Hematopoietic multipotent progenitor cell treated with erythropoietin and hydrocortisone succinate and interleukin-3 and kit ligand, for 8 days (in vitro differentiated cells): ENCODE measurements at places on chromosomes 6 and 20.

GRCh38 chr6:492816-493414 lies 101.4 kb downstream of the IRF4 start:
- no peak for DNase-seq

DNA sequence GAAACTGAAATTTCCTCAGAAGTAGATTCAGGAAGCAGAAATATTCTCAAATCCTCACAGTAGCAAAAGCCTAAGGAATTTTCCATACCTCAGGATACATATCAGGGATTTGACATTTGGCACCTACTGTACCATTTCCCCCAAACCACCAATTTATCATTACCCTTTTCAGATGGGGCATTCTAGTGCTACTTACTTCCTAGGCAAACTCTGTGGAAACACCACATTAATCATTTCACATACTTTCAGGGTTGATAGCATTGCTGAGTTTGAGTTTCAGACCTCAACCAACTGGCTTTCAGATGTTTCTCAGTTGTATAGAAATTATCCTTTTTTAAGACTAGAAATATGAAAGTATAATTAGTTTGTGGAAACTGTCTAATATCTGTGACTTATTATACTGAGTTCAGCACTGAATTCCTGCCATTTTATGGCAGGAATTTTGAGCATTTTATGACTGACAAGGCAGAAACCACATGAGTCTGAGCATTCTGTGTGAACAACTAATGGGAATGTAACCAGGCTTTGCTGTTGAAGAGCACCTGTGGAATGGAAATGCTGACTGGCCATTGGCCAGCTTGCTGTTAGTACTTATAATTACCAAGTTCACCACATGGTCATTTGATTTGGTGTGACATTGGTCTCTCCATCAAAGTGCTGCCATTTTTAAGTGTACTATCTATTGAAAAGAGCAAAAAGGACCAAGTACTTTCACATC lies 35.1 kb upstream of the IRAK1BP1 start:
- DNase-seq, result no peak

GRCh38 chr20:62413025-62413570 lies 6.0 kb upstream of the CABLES2 start:
- DNase-seq, result no peak

- no peak for DNase-seq
These were observed 12.6 kb upstream of the ASCC3 start for GRCh38 chr6:100893743-100894142.

GRCh38 chr20:34415079-34415478 lies 52.0 kb downstream of the ITCH start:
- DNase-seq, result no peak

GRCh38 chr20:63098195-63098810 lies 91.5 kb upstream of the BHLHE23 start:
- no peak for DNase-seq

DNA sequence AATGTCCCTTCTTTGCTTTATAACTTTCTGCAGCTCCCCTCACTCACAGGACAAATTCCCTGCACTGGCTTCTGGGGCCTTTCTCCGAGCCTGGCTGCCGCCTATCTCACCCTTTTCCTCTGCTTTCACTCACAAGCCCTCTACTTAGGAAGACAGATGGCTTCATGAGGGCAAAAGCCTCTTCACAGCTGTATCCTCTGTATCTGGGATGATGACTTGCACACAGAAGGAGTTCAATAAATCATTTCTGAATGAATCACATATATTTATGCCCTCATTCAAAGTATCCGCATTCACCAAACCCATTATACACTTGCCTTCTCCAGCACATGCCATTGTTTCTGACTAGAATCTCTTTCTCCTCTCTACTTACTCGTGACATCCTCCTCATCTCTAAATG lies 159.0 kb upstream of the RIPOR2 start:
- no peak for DNase-seq

- DNase-seq, result no peak
These were observed 188.6 kb downstream of the SYNDIG1 start for GRCh38 chr20:24657878-24658620.

GRCh38 chr6:154749341-154749740 lies 16.1 kb downstream of the SCAF8 start:
- no peak for DNase-seq

DNA sequence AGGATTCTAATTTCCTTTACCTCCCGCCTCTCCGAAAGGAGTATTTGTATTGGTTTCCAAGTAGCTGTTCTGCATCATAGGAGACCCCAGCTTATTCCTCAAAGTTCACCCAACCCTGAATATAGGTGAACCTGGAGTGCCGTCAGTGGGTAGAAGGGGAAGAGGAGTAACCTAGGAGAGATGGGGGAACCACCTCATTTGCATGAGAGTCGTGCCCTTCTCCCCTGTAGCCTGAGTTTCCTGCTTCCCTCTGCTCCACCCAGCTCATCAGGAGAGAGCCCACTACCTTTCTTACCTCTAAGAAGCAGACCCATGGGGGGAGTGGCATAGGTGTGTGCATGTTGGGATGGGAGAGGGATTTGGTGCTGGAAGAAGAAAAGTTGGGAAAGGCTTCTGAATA lies 17.3 kb upstream of the WFDC2 start:
- DNase-seq, result no peak

DNA sequence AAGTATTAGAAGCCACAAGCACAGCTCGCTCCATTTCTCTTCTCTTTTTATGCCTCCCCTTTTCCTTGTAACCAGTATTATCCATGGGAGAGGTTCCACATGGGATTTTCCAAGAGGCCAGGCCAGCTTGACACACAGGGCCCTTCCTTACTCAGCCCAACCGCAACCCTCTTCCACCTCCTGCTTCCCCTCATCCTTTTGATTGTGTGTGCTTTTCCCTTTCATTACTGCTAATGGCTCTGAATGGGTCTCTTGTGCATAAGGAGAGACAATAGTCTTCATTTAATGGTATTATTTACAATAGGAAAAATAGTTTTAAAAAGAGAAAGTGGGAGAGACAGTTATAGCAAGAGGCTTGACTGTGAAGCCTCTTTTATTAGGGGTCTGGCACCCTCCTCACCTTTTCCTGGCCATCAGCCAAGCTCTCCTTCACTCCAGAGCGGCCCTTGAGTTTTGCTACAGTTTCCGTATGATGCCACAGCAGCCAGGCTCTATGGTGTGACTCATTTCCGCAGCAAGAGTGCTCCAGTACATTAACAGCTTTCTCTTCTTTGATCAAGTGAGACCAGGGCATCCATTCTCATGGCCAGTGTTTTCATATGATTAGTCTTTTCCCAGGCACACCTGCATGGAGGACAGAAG lies 579.5 kb downstream of the TFAP2B start:
- no peak for DNase-seq

DNA sequence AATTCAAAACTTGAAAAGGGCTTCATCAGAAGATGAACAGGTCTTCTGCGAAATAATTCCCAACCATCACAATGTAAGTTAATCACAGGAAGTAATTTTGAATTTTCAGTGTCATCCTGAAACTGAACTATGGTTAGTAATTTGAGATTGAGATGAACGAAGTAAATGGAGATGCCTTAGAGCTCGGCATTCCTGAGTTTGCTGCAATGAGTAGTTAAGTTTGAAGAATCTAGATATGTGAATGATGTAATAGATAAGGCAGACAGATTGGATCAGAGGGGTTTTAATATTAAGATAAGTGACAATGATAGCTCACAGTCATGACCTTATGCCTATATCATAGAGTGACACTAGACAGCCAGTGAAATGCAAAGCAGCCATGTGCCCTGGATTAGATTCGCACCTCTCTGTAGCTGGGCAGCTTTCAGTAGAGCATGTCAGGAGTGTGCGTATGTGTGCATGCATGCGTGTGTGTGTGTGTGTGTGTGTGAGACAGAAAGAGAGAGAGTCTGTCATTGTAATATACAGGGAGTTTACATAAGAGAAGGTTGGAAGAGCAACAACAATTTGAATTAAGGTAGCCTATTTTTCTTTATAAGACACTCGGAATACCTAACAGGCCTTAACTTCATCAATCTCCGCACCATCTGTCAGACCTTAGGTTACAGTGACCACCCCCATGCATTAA lies 233.0 kb downstream of the GMPR start:
- no peak for DNase-seq

GRCh38 chr6:72642435-72642834 lies 20.6 kb downstream of the KCNQ5 start:
- DNase-seq, result no peak

- DNase-seq, result no peak
These were observed 34.0 kb upstream of the GABRR1 start for GRCh38 chr6:89251170-89251569.

DNA sequence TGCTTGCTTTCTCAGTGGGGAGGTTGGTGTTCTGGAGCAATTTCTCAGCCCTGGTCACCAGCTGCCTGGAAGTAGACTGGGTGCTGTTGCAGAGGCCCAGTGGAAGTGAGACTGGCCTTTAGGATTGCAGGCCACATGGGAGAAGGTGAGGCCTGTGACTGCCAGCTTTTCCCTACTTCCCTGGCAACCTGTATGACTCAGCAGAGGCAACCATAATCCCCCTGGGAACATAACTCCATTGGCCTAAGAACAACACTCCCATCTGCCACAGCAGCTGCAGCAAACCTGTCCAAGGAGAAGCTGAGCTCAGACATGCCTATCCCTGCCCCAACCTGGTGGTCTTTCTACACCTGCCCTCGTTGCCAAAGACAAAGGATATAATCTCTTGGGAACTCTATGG lies 473.5 kb upstream of the SPTLC3 start:
- DNase-seq, result no peak

GRCh38 chr20:10376270-10377075 lies 57.5 kb downstream of the MKKS start:
- no peak for DNase-seq

GRCh38 chr6:96943555-96944215 lies 19.2 kb downstream of the KLHL32 start:
- no peak for DNase-seq

GRCh38 chr6:87600576-87600975 lies 10.6 kb downstream of the ORC3 start:
- DNase-seq, result no peak

GRCh38 chr6:45116714-45117410 lies 211.3 kb upstream of the RUNX2 start:
- DNase-seq, result no peak

- DNase-seq, result no peak
These were observed 41.2 kb downstream of the ZC3H12D start for GRCh38 chr6:149443411-149444181.

DNA sequence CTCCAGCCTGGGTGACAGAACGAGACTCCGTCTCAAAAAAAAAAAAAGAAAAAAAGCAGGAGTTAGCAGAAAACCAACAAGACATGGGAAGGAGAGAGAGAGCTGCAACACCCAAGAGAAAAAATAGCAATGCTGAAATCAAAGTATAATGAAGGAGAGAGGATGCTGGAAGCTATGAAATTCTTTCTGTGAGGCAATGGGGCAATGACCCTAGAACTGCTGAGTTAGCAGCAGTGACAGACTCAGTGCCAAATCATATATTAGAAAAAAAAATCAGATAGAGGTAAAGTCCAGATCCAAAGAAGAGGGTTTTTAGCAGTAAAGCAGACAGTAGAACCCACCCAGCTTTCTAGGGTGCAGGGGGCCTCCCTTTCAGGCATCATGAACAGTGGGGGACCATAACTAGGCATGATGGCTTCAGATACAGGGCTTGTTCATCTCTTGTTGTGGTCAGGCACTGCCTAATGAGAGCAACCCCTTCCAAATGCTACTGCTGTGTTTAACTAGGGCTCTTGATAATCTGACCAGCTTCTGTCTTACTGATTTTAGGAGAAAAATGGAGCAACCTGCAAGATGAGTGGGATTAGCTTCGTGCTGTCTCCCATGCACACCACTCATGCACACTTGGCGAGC lies 26.9 kb downstream of the SLC17A2 start:
- no peak for DNase-seq

DNA sequence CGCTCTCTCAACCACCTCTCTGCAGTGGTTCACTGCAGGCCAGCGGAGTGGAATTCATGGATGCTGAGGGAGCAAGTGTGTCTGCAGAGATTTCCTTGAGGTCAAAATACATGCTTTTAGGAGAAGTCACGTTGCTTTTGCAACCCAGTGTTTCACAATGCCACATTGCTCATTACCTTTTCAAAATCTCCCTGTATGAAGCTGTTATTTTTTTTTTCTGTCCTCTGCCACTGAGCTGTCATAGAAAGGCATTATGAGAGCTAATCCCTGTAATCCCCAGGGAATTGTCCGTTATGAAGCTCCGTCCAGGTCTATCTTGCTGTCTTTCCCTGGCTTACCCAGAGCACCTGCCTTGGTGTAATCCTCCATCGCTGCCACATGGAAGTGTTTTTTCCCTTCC lies 60.5 kb upstream of the SLC22A23 start:
- DNase-seq, result no peak

- no peak for DNase-seq
These were observed 213.6 kb upstream of the PLCB4 start for GRCh38 chr20:8855315-8855714.

DNA sequence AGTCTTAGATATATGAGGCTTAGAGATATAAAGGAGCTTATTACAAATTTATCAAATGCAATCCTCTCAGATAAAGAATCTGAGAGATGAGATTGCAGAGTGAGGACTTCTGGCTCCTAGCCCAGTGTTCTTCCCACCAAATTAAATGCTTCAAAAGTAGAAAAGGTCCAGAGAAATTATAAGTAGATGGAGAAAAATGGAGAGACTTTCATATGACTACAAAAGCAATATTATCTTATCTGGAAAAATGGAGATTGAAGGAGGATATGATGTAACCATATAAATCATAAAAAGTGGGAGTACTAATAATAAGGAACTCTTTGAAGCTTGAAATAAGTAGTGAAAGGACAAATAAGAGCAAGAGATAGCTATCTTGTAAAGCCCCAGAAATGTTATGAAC lies 2.8 kb downstream of the KCTD20 start:
- DNase-seq, result no peak

GRCh38 chr20:25014816-25015215 lies 22.3 kb upstream of the APMAP start:
- no peak for DNase-seq

DNA sequence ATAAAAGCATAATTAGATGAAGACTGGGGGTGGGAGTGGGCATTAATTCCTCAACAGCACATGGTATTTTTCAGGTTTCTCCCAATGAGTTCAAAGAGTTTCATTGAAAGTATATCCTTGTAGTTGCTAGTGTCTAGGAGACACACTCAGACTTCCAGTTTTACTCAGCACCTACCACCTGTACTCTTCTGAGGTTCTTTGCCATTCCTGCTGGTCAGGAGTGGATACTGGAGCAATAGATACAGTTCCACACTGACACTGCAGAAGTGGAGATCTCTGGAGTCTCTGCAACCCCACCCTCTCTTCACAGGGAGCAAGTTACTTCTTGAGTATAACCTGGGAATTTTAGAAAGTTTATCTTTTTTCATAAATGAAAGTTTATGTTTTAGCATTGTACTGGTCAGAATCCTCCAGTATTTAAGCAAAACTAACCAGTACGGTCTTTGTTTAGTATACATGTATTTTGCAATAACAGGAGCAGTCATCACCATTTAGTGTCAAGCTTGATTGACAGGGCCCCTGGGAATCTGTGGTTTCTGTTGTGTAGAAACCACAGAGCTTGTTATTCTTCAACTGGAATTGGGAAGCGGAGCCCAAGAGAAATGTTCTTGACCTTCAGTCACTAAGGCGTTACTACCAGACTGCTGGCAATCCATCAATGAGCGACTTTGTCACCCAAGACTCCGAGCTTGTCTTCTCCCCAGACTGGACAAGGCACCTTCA lies 148.1 kb downstream of the ZDHHC14 start:
- no peak for DNase-seq

GRCh38 chr6:159961528-159961927 lies 7.4 kb upstream of the IGF2R start:
- no peak for DNase-seq

GRCh38 chr6:111985202-111985731 lies 68.6 kb upstream of the CCN6 start:
- no peak for DNase-seq
